ENCODE measurements at places on chromosomes 12 and 14.

DNA sequence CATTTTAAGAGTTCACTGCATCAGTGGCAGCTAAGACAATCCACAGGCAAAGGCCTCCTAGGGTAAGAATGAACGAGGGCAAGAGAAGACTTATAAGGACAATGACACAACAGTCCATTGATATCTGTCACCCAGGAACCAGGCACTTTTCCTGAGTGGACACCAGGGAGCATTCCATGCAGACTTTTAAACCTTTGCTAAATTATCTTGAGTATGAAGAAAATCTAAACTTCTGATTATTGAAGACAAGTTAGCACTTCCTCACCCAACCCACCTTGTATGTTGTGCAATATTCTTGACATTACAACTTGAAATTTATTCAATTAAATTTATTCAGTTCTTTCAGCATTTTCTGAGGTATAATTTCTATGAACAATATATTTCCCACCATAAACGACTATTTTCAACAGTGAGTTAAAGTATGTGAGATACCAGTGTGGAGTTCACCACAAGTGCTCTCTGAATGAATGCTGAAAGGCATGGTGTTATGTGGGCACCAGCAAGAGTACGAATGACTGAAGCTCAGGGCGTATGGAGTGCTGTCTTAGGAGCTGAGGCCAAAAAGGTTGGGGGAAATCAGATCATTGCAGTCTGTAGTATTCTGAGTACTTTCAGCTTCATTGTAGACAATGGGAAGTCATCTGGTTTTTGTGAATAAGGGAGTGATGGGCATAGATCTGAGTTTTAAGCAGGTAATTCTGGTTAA, 124.3 kb upstream of the LMNTD1 start:
- DNase-seq: no peak

- no peak for DNase-seq
These were observed 447.9 kb upstream of the TMEM132C start for GRCh38 chr12:127819056-127819455.

- peak; percentile 50 for DNase-seq
These were observed 48.4 kb downstream of the MYRFL start for GRCh38 chr12:69873429-69873828.

GRCh38 chr12:45244561-45245343, 28.9 kb downstream of the ANO6 start:
- DNase-seq: peak; percentile 87

DNA sequence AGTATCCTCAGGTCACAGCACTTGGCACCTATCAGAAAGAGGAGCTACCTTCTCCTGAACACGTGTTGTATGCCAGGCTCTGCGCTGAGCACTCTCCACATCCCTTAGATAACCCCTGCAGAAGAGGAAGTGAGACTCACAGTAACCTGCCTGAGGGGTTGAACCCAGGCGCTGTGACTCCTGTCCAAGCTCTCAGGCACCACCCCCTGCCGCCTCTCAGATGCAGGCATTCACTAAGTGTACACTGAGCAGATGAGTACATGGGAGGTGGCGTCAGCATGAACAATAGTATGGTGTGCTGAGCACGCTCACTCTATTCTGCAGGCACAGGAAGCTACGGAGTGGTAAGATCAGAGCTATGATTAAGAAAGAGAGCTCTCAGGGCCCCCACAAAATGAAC, 21.0 kb upstream of the RIC8B start:
- no peak for DNase-seq

DNA sequence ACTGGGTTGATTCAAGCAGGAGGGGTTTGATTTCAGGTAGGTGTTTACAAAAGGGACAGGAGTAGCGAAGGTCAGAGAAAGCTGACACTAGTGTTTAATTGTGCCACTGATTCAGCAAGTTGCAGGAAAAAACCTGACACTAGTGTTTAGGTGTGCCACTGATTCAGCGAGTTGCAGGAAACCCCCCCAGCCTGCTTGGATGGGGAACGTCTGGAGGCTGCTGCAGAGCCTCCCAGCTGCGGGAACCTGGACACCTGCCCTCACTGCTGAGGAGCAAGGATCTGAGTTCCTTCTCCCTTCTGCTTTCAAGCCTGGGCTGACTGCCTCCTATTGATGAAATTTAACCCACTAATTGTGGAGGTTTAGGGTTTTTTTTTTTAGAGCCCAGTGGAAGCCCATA, 84.2 kb downstream of the AVPR1A start:
- no peak for DNase-seq

DNA sequence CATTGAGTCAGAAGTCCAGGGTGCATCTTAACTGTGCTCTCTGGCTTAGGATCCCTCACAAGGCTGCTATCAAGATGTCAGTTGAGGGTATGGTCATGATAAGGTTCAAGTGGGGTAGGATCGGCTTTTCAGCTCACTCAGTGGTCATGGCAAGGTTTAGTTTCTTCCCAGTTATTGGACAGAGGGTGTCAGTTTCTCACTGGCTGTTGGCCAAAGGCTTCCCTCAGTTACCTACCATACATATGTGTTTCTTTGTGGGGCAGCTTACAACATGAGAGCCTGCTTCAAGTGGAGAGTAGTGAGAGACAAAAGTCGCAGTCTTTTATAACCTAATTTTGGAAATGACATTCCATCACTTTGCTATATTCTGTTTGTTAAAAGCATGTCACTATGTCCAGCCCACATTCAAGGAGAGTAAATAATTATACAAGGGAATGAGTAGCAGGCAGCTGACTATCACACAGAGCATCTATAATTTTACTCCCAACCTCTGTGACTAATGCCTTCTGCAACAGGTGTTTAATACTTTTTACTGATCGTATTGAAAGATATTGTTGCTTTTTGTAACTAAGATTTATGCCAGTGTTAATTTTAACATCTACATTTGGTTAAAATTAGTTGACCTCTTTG, 572.8 kb upstream of the FBXO33 start:
- DNase-seq: no peak

GRCh38 chr14:97802430-97803373, 1005.5 kb downstream of the VRK1 start:
- no peak for DNase-seq

GRCh38 chr12:128116537-128116936, 150.4 kb upstream of the TMEM132C start:
- DNase-seq: no peak

DNA sequence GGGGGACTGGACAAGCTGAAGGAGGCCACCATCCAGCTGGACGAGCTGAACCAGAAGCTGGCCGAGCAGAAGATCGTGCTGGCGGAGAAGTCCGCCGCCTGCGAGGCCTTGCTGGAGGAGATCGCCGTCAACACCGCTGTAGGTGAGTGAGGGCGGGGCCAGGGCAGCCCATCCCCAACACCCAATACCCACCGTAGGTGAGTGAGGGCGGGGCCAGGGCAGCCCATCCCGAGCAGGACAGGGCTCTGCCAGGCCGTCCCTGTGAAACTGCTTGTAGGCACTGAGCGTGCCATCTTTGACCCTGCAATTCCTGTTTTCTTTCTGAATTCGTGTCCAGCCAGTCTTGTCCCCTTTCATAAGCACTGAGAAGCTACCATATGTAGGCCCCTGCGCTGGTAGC, 74.0 kb downstream of the CCDC92 start:
- no peak for DNase-seq

DNA sequence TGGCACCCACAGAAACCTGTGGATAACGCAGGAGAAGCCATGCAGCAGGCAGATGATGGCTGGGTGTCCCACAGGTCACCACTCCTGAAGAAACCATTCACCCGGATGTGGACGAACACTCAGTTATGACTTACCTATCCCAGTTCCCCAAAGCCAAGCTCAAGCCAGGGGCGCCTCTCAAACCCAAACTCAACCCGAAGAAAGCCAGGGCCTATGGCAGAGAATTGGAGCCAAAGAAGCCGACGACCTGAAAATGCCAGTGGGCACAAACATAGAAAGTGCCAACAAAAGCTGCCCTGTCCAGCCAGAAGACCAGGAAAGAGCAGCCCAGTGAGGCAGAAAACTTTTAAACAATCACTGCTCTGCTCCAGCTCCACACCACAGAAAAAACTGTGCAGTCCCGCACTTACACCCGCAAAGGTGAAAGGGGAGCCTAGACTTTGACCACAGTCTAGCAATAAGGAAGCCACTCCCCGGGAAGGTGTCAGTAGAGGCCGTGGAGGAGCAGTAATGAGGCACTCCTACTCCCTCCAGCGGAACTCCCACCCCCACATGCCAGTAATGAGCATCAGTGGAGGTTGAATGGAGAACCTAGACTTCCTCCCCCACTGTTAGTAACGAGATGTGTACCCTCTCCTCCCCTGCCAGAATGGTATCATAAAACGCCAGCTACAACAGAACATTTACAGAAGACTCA, 6.0 kb upstream of the ACVRL1 start:
- DNase-seq: no peak

- DNase-seq: no peak
These were observed 675 bp upstream of the SCARB1 start for GRCh38 chr12:124864326-124864752.
